Stimulated activated CD8-positive, alpha-beta memory T cell treated with anti-CD3 and anti-CD28 coated beads, Interleukin-4, amount 100 ng/mL, for 1 hour (primary cell): ENCODE measurements at places on chromosomes 4 and X.

DNA sequence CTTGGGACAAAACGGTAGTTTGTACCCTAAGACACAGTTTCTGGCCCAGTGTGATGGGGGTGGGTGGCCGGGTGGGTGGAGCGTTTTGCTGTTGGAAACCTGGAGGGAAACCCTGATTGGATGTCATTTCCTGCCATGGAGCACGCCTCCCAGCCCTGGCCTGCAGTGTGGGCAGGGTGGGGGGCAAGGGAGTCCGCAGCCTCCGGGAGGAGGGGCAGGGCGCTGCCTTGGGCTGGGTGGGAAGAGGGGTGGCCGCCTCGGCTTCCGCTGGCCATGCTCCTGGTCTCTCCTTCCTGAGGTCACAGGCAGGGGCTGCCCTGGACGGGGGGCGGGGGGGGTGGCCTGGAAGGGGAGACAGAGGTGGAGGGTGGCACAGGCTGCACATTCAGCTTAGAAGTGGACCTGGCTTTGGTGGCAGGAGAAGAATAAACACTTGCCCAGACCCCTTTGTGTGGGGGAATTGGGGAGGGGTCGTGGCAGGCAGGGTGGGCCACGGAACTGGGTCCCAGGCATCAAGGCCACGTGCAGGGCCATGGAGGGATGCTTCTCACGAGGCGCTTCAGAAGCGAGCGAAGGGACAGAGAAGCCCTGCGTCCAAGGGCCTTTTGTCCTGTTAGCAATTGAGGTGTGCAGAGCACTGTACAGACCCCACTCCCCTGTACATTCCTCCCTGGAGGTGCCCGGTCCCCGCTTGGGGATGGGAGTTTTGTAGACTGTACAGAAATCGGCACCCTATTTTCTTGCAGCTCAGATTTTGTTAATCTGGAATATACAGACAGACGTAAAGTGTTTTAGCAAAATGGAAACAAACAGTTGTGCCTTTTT, 6.2 kb downstream of the NAT8L start:
- no peak for DNase-seq

- no peak for DNase-seq
These were observed 148.7 kb downstream of the FSTL5 start for GRCh38 chr4:162015090-162015489.

DNA sequence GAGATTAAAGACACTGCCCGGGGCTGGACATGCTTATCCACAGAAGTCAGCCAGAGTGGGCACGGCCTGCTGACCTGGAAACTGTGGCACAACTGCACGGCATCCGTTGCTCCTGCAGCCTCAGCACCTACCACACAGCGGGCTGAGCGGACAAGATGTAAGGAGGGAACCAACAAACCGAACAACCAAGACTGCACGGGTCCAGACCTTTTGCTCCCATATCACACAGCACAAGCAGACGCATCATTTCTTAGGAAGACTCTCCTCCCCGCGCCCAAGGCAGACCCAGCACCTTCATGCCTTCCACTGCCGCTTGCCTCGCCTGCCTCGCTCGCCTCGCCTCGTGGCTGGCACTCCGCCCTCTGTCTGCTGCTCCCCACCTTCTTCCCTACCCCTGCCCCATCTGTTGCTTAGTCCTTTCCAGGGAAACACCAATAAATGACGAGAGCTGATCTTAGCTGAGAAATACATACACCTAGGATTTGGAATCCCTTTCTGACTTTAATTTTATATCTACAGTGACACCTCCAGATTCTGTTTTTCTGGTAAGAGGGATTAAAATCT, 79.0 kb downstream of the AFAP1 start:
- no peak for DNase-seq

- no peak for DNase-seq
These were observed 587 bp downstream of the TIMM8A start for GRCh38 chrX:101347859-101348451.

GRCh38 chr4:143667461-143667860, 33.0 kb downstream of the FREM3 start:
- no peak for DNase-seq

DNA sequence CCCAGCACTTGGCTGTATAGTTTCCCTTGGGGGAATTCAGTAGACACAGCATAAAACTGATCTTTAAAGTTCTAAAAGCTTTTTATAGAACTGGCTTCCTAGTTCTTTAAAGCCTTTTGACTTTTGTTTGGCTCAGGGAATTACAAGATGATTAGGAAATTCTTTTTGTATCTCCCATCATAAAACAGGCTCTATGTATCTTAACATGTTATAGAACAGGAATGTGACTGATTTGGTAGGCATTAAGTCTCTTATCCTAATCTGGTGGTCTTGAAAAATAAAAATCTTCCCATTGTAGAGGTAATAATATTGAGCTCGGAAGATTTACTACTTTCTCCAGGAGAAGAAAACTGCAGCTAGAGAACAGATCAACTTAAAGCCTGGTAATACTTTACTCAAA, 262.7 kb downstream of the KCNIP4 start:
- no peak for DNase-seq

GRCh38 chrX:69387567-69388487, 116.3 kb upstream of the NALF2 start:
- DNase-seq: no peak

- no peak for DNase-seq
These were observed 2.5 kb upstream of the PLP1 start for GRCh38 chrX:103774070-103774642.

DNA sequence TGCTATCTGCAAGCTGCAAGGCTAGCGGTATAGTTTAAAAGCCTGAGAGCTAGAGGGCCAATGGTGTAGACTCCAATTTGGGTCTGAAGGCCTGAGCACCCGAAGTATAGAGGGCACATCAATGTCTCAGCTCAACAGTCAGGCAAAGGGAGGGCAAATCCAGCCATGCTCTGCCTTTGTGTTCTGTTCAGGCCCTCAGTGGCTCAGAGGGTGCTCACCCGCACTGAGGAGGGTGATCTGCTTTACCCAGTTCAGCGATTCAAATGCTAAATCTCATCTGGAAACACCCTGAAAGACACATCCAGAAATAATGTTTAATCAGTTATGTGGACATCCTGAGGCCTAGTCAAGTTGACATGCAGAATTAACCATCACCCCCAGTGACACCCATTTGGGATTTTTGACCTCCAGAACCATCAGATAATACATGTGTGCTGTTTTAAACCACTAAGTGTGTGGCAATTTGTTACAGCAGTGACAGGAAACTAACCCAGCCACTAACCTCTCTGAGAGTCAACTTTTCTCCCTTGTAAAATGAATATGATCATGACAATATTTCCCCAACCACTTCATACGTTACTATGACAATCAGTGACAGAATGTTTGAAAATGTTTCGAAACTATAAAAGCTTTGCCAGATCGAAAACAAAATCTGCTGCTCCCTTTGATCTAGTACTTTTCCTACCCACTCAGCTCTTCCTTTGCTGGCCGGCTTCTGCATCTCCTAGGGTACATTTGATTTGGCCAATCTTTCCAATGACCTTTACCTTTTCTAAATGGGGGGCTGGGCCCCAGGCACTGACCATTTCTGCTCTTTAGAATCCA, 8.4 kb upstream of the TBL1X start:
- no peak for DNase-seq
